ENCODE measurements at places on chromosomes 3 and 15. TPM values are rescaled to one million over a fixed set of nuclear protein-coding genes. Genes with fewer than 3 reads are reported as not detected.

DNA sequence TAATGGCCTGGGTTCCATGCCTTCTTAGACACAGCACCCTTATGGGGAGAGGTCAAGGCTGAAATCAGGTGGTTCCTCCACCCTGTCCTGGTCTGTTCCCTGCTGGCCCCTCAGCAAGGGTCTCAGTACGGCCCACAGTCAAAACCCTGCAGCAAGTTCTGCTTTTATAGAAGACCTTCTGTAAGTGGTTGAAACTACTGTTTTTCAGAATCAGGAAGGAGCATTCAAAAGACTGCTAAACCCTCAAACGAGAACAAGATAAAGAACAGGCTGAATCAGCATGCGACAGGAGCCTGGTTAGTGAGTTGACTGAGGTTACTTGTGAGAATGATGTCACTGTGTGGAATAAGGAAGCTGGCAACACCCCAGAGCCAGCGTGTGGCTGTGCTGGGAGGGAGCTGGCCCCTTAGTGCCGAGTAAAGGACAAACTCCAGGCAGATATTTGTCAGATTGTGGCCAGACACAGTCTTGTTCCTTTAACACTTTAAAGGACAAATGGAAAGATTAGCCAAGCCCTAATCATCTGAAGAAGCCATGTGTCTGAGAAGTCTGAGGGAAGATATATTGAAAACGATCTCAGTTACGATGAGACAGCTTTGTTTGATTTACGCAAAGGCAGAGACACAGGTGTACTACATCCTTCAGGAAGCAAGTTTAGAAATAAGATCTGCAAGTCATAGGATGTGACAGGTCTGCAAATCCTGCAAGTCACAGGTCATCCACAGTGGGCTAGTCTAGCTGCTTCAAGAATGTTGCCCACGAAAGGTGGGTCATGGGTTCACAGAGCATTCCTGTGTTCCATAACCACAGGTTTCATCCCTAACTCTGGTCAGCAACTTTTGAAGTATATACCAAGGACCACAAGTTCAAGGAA, 54.0 kb downstream of the B3GNT5 start:
- DNase-seq, result peak; percentile 53
- H3K27me3 ChIP-seq, result no peaks in the 10 kb centered on the region
- H3K27ac ChIP-seq, result no peak overlapping the region
- H3K4me3 ChIP-seq, result no peak overlapping the region
- no peaks in the 10 kb centered on the region for H3K36me3 ChIP-seq
- H3K4me1 ChIP-seq, result no peaks in the 10 kb centered on the region

DNA sequence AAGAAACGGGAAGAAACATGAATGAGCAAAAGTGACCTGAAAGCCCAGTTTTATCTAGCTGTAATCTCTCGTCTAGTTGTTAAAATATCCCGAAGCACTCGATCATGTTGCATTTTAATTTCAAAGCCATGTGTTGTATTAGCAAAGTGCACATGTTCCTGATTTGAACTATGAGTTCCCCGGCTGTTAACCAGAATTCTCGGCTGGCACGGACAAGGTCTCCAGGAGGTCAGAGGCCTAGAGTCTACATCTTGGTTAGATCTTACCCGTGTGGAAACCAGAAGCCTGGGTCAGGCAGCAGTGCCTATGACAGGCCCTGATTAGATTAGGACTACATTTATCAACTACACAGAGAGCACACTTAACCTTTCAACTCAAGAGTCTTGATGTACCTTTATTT, 195.8 kb downstream of the CDIN1 start:
- H3K27me3 ChIP-seq, result no peaks in the 10 kb centered on the region
- no peaks in the 10 kb centered on the region for H3K36me3 ChIP-seq
- H3K27ac ChIP-seq, result no peak overlapping the region
- H3K4me3 ChIP-seq, result no peak overlapping the region
- no peaks in the 10 kb centered on the region for H3K4me1 ChIP-seq
- no peak for DNase-seq

GRCh38 chr15:47773143-47773542, 55.8 kb downstream of the SEMA6D start:
- no peak for DNase-seq
- H3K27ac ChIP-seq, result no peak overlapping the region
- H3K27me3 ChIP-seq, result no peaks in the 10 kb centered on the region
- H3K36me3 ChIP-seq, result no peaks in the 10 kb centered on the region
- H3K4me1 ChIP-seq, result no peaks in the 10 kb centered on the region

CTXN2 gene
- 1.0 TPM for total RNA-seq

- no peak overlapping the region for H3K27ac ChIP-seq
- H3K4me1 ChIP-seq, result peaks cover 15% of the 10 kb centered on the region
- no peak for DNase-seq
- H3K27me3 ChIP-seq, result no peaks in the 10 kb centered on the region
- H3K36me3 ChIP-seq, result no peaks in the 10 kb centered on the region
Measured at GRCh38 chr15:31221936-31222515, 104.6 kb upstream of the KLF13 start.

GRCh38 chr3:115960799-115961198, 337.5 kb downstream of the GAP43 start:
- DNase-seq, result peak; percentile 79
- no peaks in the 10 kb centered on the region for H3K27me3 ChIP-seq
- no peaks in the 10 kb centered on the region for H3K4me1 ChIP-seq
- H3K27ac ChIP-seq, result no peak overlapping the region
- no peaks in the 10 kb centered on the region for H3K36me3 ChIP-seq
- no peak overlapping the region for H3K4me3 ChIP-seq

TAGLN3 gene
- total RNA-seq, result not detected

DNA sequence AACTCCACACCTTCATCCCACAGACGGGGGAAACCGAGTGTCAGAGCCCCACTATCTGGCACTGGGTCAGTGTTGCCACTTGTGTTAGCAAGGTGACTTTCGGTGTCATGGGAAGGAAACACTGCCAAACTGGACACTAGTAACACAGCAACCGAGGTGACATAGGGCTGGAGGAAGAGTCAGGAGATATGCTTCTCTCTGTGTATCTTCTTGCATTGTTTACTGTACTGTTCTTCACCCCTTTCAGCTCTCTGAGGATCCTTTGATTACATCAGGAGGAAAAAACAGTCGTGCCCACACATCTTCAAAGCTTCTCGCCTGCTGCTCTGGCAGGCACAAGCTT, 109.4 kb upstream of the RAD18 start:
- peaks cover 7% of the 10 kb centered on the region for H3K4me1 ChIP-seq
- no peak for DNase-seq
- H3K27ac ChIP-seq, result no peak overlapping the region
- H3K36me3 ChIP-seq, result no peaks in the 10 kb centered on the region
- H3K4me3 ChIP-seq, result no peak overlapping the region

GOLGA6A gene
- total RNA-seq, result 32.4 TPM

- no peaks in the 10 kb centered on the region for H3K36me3 ChIP-seq
- no peaks in the 10 kb centered on the region for H3K4me1 ChIP-seq
- H3K4me3 ChIP-seq, result no peak overlapping the region
- H3K27me3 ChIP-seq, result no peaks in the 10 kb centered on the region
- no peak overlapping the region for H3K27ac ChIP-seq
Measured at GRCh38 chr3:143348486-143349327, 229.1 kb downstream of the CHST2 start.

CHSY1 gene
- 31.1 TPM for total RNA-seq

- peak; percentile 88 for DNase-seq
- peaks cover 5% of the 10 kb centered on the region for H3K4me1 ChIP-seq
- H3K36me3 ChIP-seq, result no peaks in the 10 kb centered on the region
- no peaks in the 10 kb centered on the region for H3K27me3 ChIP-seq
- peak overlapping the region; percentile 51 for H3K4me3 ChIP-seq
Measured at GRCh38 chr15:101006931-101007691, 88.0 kb downstream of the LRRK1 start.

CFAP100 gene
- total RNA-seq, result 56.2 TPM

DNA sequence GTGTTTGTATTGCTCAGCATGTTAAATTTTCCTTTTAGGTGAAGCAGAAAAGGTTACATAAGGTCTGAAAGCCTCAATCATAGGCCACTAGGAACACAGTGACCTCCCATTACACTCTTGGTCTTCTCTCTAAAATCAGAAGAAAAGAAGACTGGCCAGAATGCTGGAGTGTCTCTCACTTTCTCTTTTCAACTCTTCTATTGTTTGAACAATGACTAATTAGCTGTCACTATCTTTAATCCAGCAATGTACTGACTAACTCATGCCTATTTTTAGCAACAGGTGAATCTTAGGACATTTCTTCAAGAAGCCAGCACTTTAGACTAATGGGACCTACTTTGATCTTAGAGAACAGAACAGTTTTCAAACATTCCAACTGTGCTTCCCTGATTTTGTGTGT, 142.8 kb downstream of the TGFBR2 start:
- no peak overlapping the region for H3K4me3 ChIP-seq
- H3K4me1 ChIP-seq, result no peaks in the 10 kb centered on the region
- no peak overlapping the region for H3K27ac ChIP-seq
- H3K36me3 ChIP-seq, result no peaks in the 10 kb centered on the region

GRCh38 chr3:13673207-13673606, 124.3 kb downstream of the FBLN2 start:
- no peak overlapping the region for H3K4me3 ChIP-seq
- H3K4me1 ChIP-seq, result no peaks in the 10 kb centered on the region
- H3K36me3 ChIP-seq, result no peaks in the 10 kb centered on the region
- H3K27ac ChIP-seq, result no peak overlapping the region
- no peaks in the 10 kb centered on the region for H3K27me3 ChIP-seq
- no peak for DNase-seq

GADL1 gene
- total RNA-seq, result not detected

PLSCR2 gene
- 6.5 TPM for total RNA-seq

DNA sequence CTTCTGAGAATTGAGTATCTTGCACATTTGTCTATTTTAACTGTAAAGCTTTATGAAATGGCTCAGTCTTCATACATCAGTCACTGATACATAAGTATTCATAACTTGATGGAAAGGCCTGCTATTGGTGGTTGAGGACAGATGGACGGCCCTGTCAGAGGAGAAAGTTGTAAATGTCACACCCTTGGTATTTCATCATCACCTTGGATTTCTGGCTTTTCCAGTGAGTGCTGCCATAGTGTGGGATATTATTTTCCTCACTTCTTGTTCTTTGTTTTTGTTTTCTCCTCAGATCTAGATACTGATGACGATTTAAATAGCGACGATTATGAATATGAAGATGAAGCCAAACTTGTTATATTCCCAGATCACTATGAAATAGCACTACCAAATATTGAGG, 47.9 kb downstream of the USP13 start:
- H3K27ac ChIP-seq, result no peak overlapping the region
- peaks cover 6% of the 10 kb centered on the region for H3K4me1 ChIP-seq
- no peaks in the 10 kb centered on the region for H3K36me3 ChIP-seq
- H3K27me3 ChIP-seq, result no peaks in the 10 kb centered on the region

HACL1 gene
- 44.3 TPM for total RNA-seq

GOLGA8G gene
- total RNA-seq, result 57.9 TPM

GOLGA6L7 gene
- 13.6 TPM for total RNA-seq

NMNAT3 gene
- total RNA-seq, result 21.1 TPM

DNA sequence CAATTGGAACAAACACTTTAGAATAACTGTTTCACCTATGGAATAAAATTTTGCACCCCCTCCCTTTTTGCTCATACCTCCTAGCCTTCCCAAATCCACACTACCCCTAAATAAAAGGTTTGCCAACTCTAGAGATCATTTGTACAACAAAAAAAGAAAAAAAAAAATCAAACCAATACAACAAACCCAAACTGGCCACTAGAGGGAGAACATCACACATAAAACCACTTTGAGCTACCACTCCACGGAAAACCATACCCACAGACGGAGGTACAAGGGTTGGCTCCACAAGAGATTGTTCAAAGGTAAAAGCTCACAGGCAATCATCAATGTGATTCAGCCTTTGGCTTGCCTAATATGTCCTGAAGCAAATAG, 47.6 kb downstream of the SETMAR start:
- H3K27me3 ChIP-seq, result no peaks in the 10 kb centered on the region
- peak overlapping the region; percentile 37 for H3K4me3 ChIP-seq
- peak overlapping the region; percentile 75 for H3K27ac ChIP-seq
- H3K36me3 ChIP-seq, result no peaks in the 10 kb centered on the region
- H3K4me1 ChIP-seq, result no peaks in the 10 kb centered on the region

DNA sequence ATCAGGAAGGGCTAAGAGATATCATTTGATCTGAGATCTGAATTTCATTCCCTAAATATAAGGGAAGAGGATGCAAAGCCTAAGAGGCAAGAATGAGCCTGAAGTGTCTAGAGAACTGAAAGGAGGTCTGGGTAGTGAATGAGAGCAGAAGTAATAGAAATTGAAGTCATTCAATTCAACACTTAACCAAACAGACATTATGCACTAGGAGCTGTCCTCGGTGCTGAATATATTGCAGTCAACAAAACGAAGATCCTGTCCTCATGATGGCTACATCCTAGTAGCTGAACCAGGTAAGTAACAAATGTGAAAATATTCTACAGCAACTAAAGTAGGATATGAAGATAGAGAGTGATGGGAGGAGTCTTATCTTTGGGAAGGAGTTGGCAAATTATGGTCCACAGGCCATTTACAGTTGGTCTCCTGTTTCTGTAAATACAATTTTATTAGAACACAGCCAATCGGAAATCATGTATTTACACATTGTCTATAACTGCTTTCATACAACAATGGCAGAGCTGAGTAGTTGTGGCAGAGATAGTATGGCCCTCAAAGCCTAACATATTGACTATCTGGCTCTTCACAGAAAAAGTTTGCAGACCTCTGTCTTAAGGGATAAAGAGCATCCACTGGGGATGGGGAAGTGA, 192.9 kb upstream of the CADPS start:
- no peaks in the 10 kb centered on the region for H3K36me3 ChIP-seq
- no peaks in the 10 kb centered on the region for H3K4me1 ChIP-seq
- no peak overlapping the region for H3K4me3 ChIP-seq
- DNase-seq, result peak; percentile 34
- H3K27me3 ChIP-seq, result no peaks in the 10 kb centered on the region

GRCh38 chr15:43769584-43770228, 7.1 kb downstream of the ELL3 start:
- no peak overlapping the region for H3K4me3 ChIP-seq
- DNase-seq, result peak; percentile 83
- no peak overlapping the region for H3K27ac ChIP-seq
- no peaks in the 10 kb centered on the region for H3K36me3 ChIP-seq
- no peaks in the 10 kb centered on the region for H3K27me3 ChIP-seq
- H3K4me1 ChIP-seq, result no peaks in the 10 kb centered on the region

DNA sequence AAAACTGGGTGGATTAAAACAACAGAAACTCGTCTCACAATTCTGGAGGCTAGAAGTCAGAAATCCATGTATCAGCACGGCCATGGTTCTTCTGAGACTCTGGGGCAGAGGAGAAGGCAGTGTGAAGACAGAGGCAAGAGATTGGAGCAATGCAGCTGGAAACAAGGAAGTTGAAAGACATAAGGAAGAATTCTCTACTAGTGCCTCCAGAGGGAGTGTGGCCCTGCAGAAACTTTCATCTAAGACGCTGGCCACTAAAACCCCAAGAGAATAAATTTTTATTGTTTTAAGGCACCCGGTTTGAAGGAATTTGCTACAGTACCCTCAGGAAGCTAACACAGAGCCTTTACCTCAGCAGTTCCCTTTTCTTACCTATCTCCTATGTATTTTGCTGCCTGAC, 1012.2 kb upstream of the CADM2 start:
- no peaks in the 10 kb centered on the region for H3K4me1 ChIP-seq
- no peak overlapping the region for H3K4me3 ChIP-seq
- H3K27ac ChIP-seq, result no peak overlapping the region
- no peaks in the 10 kb centered on the region for H3K36me3 ChIP-seq
- DNase-seq, result no peak

DNA sequence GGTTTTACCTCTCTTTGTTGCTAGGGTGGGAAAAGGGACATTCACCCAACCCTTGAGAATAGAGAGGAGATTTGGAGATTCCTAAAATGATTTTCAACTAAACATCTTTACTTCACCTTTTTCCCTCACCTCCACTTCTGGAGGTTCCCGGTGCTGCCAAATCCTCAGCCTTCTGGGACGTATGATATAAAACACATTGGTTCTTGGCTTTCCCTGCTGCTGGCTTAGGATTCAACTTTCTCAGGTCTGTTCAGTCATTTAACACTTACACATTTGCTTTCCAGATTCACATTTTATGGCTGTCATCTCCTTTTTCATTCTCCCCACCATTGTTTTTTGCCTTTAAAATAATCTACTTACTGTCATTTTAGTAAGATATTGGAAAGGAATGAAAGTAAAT, 106.6 kb downstream of the PIK3R4 start:
- no peak overlapping the region for H3K4me3 ChIP-seq
- H3K36me3 ChIP-seq, result no peaks in the 10 kb centered on the region
- no peaks in the 10 kb centered on the region for H3K27me3 ChIP-seq
